ENCODE measurements at places on chromosomes 16 and 17.

DNA sequence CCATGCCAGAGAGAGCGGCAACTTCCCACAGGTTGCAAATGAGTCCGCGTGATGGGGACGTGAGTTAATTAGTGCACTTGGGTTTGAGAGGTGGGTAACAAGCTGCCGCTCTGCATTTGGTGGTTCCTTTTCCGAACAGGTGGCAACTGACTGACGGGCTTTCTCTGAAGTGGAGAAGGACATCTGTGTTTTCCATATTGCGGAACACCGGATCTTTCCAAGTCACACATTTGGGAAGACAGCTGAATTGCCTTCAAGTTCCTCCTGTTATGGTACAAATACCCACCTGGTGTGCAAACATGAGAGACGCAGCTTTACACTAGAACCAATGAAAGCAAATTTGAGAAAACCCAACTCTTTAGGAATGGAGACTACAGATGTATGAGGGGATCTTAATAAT is 451.3 kb upstream of the ZFHX3 start:
- no peak for DNase-seq

DNA sequence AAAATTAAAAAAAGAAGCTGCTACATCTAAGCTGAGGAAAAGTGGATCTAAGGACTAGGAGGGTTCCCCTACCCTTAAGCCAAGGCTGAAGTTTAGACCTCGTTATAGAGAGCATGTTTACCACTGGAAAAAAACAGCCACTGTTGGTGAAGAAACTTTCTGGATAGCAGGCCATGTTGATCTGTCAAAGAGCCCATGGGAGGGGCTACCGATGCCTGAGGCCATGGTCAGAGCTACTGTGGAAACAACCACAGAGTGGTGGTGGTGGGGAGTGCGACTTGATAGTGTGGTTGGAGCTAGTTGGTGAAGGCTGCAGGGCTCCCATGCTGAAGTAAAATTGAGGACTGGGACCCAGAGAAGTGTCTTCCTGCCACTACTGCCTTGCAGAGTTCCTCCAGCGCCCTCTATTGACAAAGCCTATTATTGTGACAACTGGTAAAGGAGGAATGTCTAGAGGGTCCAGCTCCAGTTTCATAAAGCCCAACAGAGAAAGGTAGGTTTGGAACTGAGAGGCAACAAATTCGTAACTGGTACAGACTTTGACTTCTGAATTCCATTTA is 12.7 kb upstream of the FAM20A start:
- no peak for DNase-seq

- DNase-seq: no peak
Observed at GRCh38 chr17:16329519-16330271, 23.6 kb downstream of the CENPV start.

GRCh38 chr16:82993926-82994325 is 367.2 kb downstream of the CDH13 start:
- no peak for DNase-seq

- DNase-seq: no peak
Observed at GRCh38 chr17:4739122-4740024, at the start of the genes CXCL16 and ZMYND15. Gene CXCL16, minus strand, starts transcription at chr17:4739928. Its CDS starts 589 bp downstream, at chr17:4739339. Gene ZMYND15, plus strand, starts transcription at chr17:4739833. Its CDS starts 716 bp downstream, at chr17:4740549.

DNA sequence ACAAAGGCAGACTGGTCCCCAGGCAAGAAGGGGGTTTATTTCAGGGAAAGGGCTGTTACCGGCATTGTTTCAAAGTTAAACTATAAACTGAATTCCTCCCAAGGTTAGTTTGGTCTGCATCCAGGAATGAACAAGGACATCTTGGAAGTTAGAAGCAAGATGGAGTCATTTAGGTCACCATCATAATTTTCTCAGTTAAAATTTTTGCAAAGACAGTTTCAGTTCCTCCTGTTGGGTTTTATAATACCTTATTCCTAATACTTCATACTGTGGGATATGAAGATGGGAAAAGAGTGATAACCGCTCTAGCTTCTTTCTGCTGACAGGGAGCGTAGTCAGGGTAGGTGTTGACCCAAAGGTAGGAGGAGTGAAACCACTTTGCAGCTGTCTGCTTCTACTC is 24.8 kb downstream of the PMM2 start:
- no peak for DNase-seq

- DNase-seq: no peak
Observed at GRCh38 chr17:9361188-9361955, 214.2 kb downstream of the STX8 start.

DNA sequence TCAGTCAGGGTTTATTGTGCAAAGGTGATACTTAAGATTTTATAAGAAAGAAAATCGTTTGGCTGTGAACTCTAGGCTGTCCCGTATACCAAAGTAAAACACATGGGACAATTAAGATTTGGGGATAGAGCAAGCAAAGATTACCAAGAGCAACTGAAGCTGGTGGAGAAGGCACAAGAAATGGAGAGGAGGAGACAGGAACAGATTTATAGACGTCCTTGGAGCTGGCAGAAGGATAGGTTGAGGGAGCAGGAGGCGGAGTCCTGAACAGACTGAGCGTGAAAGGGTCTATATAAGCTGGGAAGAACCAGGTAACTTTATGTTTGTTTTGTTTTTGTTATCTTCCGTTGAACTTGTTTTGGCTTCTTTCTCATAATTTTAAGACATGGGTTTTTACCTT is 3.8 kb downstream of the TNRC6C start:
- DNase-seq: no peak

- DNase-seq: no peak
Observed at GRCh38 chr17:17076066-17076465, 33.8 kb downstream of the MPRIP start.

- DNase-seq: no peak
Observed at GRCh38 chr16:51445250-51445649, 294.2 kb upstream of the SALL1 start.

Measured in GOT3 (cell line).